ENCODE measurements at places on chromosomes 5 and 9.

DNA sequence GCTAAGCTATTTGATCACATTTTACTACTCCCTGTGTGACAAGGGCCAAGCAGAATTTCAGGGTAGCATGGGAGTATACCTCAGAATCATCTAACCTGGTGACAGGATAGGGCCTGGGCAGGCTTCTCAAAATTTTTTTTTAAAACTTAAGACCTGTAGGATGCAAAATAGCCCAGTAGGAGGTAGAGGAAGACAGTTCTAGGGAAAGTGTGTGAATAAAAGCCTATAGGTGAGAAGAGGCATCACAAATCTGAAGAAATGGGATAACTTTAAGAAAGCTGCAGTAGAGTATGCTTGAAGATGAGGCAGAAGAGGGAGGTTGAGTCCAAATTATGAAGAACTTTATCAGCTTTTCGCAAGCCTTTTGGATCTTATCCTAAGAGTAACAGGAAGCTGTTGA is 32.3 kb downstream of the CNTRL start:
- no peak for DNase-seq

DNA sequence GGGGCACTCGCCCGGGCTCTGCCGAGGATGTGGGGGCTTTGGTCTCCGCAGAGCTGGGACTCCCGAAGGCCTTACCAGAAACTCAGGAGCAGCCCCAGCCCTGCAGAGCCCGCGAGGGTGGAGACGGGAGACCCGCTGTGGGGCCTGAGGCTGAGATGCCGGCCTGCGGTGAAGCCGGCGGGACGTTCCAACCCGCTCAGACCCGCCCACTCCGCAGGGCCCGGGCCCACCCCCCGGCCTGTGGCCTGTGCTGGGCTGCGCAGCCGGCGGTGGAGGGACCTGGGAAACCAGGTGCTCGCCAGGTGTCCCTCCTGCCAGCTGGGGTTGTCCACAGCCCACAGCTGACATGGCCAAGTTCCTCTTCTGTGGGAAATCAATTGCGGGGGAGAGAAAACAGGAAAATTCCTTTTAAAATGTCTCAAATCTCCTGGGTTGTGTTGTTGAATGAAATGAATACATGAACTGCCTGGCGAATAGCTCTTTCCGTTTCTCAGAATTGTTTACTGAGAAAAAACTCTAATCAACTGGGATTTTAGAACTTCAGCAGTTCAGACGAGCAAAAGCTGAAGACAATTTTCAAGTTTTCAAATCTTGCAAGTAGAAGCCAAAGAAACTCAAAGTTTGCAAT is 49.0 kb upstream of the IRX4 start:
- DNase-seq, result no peak

- no peak for DNase-seq
These were observed 133.4 kb downstream of the ESM1 start for GRCh38 chr5:54852007-54852406.

GRCh38 chr5:40112875-40113274 is 566.8 kb upstream of the PTGER4 start:
- DNase-seq, result no peak

DNA sequence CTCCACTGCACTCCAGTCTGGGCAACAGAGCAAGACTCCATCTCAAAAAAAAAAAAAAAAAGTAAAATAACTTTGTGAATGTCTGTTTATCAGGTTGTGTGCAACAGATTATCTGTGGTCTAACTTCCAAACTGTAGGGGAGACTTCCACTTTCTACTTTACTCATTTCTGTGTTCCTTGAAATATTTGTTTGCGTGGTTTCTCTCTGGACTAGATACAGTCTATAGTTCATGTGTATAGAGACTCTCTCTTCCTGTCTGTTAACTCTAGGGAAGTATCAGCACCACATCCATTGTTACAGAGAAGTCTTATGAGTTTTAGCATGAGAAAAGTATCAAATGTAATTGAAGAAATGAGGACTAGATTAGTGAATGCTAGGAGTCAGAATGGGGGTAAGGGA is 168.3 kb downstream of the LPAR1 start:
- DNase-seq, result no peak

DNA sequence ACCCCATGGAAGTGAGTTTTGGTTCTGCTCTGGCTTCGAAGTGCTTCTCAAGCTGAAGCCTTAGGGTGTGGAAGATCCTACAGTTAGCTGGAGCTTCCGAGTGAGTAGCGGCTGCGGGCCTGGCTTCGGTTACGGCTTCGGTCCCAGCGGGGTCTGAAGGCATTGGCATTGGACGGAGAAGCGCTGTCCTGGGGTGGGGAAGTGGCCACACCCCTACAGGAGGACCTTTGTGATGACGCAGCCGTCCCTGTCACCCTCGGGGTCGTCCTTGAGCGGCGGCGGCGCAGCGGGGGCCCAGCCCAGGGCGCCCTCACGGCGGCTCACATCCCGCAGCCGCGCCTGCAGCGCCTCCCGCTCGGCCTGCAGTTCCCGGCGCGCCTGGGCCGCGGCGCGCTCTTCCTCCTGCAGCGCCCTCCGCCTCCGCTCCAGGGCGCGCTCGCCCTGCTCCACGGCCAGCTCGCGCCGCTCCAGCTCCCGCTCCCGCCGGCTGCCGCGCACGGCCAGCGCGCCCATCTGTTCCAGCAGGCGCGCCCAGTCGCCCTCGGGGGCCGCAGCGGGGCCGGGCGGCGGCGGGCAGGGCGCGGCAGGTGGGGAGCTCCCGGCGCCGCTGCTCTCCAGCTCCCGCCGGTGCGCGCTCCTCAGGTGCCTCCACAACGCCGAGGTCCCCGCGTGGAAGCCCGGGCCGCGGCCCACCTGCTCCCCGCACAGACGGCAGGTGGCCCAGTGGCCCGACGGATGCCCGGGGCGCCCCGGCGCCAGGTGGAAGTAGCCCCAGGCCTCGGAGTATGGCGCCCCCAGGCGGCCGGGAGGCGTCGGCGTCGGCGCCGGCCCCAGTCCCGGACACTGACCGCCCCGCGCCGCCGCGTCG is 9.9 kb downstream of the ZBED3 start:
- peak; percentile 77 for DNase-seq
